ENCODE measurements at places on chromosomes 11 and 22.

GRCh38 chr11:13465909-13466371 is 2.9 kb upstream of the BTBD10 start:
- H3K27me3 ChIP-seq, result no peaks in the 10 kb centered on the region
- no peaks in the 10 kb centered on the region for H3K4me1 ChIP-seq
- no peaks in the 10 kb centered on the region for H3K36me3 ChIP-seq

DNA sequence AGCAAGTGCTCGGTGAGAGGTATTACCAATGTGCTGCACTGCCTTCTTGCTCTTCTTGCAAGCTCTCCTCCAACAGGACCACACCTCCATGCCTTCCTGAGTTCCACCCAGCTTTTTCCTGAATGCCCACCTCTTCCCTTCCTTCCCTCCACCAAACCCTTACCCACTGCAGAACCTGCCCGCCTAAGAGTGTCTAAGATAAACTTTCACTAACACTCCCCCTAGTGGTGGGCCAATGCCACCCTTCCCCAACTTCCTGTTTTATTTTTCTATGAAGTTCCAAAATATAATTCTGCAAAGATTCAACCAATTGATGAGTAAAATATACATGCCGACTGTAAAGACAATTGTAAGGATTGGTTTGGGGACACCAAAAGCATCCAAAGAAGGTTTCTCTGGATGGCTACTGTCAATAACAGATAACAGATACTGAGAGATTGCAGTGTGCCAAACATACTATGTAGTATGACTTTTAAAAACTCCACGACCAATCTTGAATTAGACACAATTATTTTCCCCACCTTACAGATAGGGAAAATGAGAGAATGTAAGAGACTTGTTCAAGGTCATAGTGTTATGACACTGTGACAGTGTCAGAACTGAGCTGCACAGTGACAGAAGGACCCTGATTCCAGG is 38.6 kb upstream of the BMAL1 start:
- DNase-seq, result no peak
- H3K27me3 ChIP-seq, result no peaks in the 10 kb centered on the region
- no peak overlapping the region for H3K27ac ChIP-seq

GRCh38 chr11:64744544-64745188 is 724 bp upstream of the RASGRP2 start:
- peaks cover 5% of the 10 kb centered on the region for H3K36me3 ChIP-seq
- peak overlapping the region; percentile 92 for H3K27ac ChIP-seq
- H3K27me3 ChIP-seq, result no peaks in the 10 kb centered on the region
- no peaks in the 10 kb centered on the region for H3K4me1 ChIP-seq

DNA sequence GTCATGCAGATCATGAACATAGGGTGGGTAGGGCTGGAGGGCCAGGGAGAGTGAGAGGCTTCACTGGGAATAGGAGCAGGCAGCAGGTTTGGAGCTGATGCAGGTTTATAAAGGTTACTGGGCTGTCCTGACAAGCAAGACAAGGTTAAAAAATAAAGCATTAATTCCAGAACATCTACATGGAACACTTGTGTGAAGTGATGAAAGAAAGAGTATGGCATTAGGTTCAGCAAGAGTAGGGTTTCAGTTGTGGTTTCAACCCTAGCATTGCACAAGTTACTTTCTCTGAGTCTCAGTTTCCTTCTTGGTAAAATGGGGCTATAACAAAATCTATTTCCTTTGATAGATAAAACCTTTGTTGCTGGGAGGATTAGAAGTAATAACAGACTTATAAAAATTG is 114.6 kb upstream of the SESN3 start:
- peaks cover 7% of the 10 kb centered on the region for H3K4me1 ChIP-seq
- H3K27me3 ChIP-seq, result no peaks in the 10 kb centered on the region
- no peak for DNase-seq
- H3K27ac ChIP-seq, result no peak overlapping the region
- H3K36me3 ChIP-seq, result no peaks in the 10 kb centered on the region

DNA sequence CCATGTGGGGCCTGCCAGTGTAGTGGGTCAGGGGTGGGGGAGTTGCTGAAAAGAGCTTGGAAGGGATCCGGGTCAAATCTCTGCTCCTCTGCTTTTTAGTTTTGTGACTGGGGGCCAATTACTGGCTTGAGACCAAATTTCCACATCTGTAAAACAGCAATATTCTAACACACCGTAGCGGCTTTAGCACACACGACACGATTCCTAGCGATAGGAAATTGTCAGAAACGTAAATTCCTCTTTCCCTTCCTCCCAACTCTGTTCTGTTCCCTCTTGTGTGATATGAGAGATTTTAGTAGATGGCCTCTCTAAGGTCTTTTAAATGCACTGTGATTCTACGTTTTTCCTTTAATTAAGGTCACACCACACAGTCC is 71.9 kb downstream of the MICAL2 start:
- no peaks in the 10 kb centered on the region for H3K4me1 ChIP-seq
- DNase-seq, result no peak
- H3K36me3 ChIP-seq, result no peaks in the 10 kb centered on the region
- H3K27ac ChIP-seq, result peak overlapping the region; percentile 74

DNA sequence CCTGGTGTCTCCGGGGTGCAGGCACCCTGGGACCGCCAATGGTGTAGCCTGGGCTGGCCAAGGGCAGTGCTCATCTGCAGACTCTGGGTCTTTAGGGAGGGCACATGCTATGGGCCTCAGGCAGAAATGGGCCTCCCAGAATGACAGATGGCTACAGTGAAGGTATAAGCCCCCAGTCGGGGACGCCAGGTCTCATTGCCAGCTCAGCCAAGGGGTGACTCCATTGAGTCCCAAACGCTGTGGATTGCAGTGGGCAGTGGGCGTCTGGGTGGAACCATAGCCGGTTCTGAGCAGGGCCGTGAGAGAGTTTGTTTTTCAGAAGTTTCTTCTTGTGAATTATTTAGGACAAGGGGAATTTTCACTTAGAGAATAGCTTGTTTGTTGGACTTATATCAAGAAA is 516.9 kb downstream of the TBC1D22A start:
- H3K4me3 ChIP-seq, result no peak overlapping the region
- no peak overlapping the region for H3K27ac ChIP-seq
- no peak for DNase-seq
- H3K36me3 ChIP-seq, result no peaks in the 10 kb centered on the region
- H3K27me3 ChIP-seq, result peaks cover 63% of the 10 kb centered on the region

DNA sequence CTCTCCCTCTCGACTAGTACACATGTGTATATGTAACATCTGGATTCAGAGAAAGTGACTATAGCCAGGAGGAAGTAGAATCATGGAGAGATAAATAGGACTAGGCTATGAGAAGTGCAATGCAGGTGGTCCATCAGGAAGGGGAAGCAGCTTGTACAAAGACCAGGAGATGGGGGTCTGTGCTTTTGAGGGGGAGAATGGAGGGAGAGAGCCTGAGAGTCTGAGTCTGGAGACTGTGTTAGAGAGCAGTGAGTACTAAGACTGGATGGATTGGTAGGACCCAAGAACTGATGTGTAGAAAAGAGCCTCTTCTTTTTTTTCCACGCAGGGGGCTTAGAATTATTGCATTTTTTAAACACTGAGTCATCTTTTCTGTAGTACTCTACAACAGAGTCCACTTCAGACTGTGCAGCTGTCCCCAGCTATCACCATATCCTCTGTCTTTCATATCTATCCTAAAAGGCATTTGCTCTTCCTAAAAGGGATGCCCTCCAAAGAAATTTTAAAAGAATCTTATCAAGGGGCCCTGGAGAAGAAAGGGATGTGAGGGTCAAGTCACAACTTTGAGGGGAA is 80.4 kb downstream of the BDNF start:
- no peak overlapping the region for H3K27ac ChIP-seq
- no peak for DNase-seq
- H3K27me3 ChIP-seq, result no peaks in the 10 kb centered on the region
- H3K36me3 ChIP-seq, result no peaks in the 10 kb centered on the region
- H3K4me3 ChIP-seq, result no peak overlapping the region

DNA sequence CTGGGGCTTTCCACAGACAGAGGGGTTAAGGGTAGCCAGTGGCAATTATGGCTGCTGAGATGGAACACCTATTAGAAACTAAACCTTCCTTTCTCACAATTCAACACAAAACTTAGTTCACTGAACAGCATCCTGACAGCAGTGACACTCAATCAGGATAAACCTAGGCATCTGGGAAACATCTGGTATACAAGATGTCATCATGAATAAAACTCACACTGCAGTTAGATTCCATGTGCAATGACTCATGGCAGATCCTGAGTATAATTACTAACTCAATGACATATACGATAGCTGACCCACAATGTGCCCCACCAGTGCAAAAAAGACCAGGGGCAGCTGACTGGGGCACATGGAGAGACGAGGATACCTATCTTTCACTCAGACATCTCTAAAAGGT is 17.7 kb downstream of the RBFOX2 start:
- H3K27ac ChIP-seq, result no peak overlapping the region
- no peaks in the 10 kb centered on the region for H3K27me3 ChIP-seq
- H3K36me3 ChIP-seq, result no peaks in the 10 kb centered on the region
- DNase-seq, result no peak

- no peaks in the 10 kb centered on the region for H3K27me3 ChIP-seq
- H3K4me1 ChIP-seq, result peaks cover 4% of the 10 kb centered on the region
- H3K4me3 ChIP-seq, result peak overlapping the region; percentile 44
These were observed 21.0 kb downstream of the OTUB1 start for GRCh38 chr11:64007160-64007628.

DNA sequence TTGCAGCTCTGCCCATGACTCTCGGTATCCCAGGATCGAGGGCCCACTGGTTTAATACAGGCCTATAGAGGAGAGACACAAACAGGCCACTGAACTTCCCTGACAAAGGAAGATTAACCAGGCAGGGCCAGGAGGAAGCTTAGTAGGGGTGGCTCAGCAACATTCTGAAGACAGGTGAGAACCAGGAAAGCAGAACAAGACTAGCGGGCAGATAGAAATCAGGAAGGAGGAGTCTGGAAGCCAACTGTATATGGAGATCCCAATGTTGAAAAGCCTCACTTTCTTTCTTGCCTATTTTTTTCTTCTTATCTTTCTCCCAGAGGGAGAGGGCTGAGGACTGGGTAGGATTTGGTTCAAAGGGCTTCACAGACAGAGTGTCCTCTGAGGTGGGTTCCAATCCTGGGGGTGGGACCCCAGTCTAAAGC is 5.4 kb downstream of the PI4KA start:
- DNase-seq, result no peak
- peaks cover 13% of the 10 kb centered on the region for H3K4me1 ChIP-seq
- no peaks in the 10 kb centered on the region for H3K27me3 ChIP-seq
- no peaks in the 10 kb centered on the region for H3K36me3 ChIP-seq
- H3K4me3 ChIP-seq, result no peak overlapping the region

DNA sequence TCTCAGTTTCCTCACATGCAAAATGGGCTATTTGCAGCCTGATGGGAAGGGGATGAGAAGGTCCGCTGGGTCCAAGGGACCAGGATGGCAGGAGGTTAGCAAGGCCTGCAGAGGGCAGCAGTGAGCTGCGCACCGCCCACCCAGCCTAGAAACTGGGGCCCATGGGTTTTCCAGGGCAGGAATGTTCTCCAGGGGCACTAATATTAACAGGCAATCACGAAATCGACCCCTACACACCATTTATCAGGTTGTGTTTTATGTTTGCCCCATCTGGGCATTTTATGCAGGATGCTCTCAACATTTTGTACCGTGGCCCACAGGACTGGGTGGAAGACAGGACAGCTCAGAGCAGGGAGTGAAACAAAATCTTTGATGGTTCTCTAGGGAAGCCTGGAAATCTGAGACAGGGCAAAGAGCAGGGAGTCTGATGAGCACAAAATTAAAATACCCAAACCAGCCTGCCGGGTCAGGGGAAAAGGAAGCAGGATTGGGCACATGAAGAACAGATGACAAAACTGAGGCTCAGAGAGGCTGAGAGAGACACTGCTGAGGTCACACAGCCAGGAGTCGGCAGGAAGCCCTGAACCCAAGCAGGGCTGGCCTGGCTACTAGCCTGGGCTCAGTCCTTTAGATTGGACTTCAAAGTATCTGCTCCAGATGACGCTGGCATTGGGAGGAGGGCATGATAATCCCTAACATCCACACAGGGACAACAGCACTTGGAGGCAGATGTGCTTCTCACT is 1.6 kb upstream of the BCR start:
- H3K27ac ChIP-seq, result peak overlapping the region; percentile 96
- no peaks in the 10 kb centered on the region for H3K27me3 ChIP-seq
- no peak overlapping the region for H3K4me3 ChIP-seq

GRCh38 chr11:28704801-28705200 is 596.6 kb downstream of the METTL15 start:
- H3K27me3 ChIP-seq, result no peaks in the 10 kb centered on the region
- no peak overlapping the region for H3K27ac ChIP-seq
- no peak overlapping the region for H3K4me3 ChIP-seq
- no peaks in the 10 kb centered on the region for H3K4me1 ChIP-seq
- no peak for DNase-seq
- no peaks in the 10 kb centered on the region for H3K36me3 ChIP-seq

DNA sequence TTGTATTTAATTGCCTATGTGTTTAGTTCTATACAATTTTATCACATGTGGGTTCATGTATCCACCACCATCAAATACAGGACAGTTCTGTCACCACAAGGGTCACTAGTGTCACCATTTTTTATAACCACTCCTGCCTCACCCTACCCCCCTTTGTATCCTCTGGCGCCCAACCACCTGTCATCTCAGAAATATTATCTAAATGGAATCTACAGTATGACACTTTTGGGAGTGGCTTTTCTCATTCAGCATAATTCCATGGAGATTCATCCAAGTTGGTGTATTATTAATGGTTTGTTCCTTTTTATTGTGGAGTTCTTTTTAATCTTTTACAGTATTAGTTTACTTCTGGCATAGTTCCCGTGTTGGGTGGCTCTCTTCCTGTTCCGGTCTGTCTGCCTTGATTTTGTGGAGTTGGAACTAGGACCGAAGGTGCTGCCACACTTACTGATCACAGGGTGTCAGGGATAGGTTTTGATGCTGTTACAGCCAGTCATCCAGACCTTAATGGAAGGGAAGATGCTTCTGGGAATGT is 58.5 kb downstream of the TNRC6B start:
- H3K36me3 ChIP-seq, result peaks cover 4% of the 10 kb centered on the region
- no peaks in the 10 kb centered on the region for H3K27me3 ChIP-seq
- no peak overlapping the region for H3K4me3 ChIP-seq
- DNase-seq, result no peak

DNA sequence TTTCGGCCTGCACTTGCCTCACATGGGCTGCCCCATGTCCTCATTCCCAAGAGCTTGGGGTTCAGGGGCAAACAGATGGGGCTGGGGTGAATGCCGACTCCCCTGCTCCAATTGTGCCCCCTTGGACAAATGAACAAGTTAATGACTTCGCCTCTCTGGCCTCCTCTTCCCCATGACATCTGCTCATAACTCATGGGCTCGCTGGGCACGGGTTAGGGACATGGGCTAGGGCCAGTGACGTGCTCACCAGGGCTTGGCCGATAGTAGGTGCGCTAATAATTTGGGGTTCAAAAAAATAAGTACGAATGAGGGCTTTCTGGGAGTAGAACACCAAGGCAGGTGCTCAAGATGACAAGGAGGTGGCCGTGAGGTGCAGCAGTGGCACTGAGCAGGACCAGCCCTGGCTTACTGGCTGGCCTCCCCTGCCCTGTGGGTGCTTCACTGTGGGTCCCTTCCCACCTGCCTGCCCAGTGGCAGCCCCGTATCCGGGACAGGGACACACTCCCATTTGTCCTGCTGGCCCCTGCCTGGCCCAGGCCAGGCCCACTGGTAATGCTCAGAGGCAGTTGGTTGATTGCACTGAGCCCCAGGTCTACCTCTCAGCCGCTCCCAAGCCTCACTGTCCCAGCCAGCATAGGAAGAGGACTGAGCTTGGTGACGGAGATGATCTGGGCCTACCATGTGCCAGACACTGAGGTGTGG is 12.3 kb downstream of the CBX6 start:
- no peaks in the 10 kb centered on the region for H3K36me3 ChIP-seq
- H3K27me3 ChIP-seq, result no peaks in the 10 kb centered on the region
- no peak overlapping the region for H3K27ac ChIP-seq
- H3K4me1 ChIP-seq, result peaks cover 25% of the 10 kb centered on the region
- no peak overlapping the region for H3K4me3 ChIP-seq
- no peak for DNase-seq

Measured in tibial artery (tissue), 4 donors.